ENCODE measurements at places on chromosomes 12 and 14.

DNA sequence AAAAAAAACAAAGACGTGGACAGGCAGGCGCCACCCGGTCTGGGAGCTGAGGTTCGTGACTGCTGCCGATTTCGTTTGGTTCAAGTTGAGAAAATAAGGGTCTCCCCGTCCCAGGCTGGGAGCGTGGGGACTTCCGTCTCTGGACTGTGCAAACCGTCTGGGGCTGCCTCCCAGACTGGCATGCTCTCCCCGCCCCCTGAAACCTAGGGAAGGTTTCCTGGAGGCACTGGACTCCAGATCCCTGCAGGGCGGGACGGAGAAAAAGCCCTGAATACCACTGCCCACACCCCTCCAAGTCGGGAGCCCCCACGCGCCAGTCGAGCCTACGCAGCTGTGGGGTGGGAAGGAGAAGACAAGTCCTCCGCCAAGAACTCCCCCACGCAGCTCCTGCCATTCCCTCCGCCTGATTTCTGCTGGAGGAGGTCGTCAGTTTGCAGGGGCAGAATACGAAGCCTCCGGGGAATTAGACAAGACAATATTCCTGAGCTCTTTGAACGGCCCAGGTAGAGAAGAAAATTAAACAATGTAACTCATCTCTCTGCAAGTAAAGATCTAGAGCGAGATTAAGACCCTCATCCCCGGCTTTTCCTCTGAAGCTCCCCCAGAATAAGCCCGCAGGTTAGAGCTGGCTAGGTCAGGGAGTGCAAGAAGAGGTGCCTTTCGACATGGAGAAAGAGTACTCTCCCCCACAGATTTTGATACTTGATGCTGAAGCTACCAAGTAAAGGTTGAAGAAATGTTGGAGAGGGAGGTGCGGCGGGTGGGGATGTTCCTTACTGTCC is 10.4 kb upstream of the HOXC13 start:
- DNase-seq: no peak

GRCh38 chr14:35211067-35211466 is 81.1 kb upstream of the PSMA6 start:
- no peak for DNase-seq

- DNase-seq: no peak
Observed at GRCh38 chr14:98018628-98019027, 1221.4 kb downstream of the VRK1 start.

- DNase-seq: no peak
Observed at GRCh38 chr14:93023802-93024434, 91.8 kb downstream of the ITPK1 start.

DNA sequence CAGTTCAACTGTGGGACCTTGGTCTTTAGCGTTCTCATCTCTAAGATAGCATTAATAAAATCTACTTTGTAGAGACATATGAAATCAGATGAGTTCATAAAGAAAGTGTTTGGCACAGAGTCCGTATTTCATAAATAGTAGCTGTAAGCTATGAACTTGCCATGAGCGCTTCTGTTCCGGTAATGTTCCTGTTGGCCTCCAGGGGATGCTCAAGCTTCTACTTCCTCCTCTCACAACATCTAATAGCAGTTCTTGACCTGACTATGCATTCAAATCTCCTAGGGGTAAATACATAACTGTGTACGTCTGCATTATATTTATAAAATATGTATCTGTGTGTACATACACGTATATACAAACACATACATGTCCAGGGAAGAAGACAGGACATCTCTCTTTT is 288.2 kb upstream of the TMPO start:
- no peak for DNase-seq

GRCh38 chr14:104757238-104757585 is 4.3 kb downstream of the SIVA1 start:
- no peak for DNase-seq

DNA sequence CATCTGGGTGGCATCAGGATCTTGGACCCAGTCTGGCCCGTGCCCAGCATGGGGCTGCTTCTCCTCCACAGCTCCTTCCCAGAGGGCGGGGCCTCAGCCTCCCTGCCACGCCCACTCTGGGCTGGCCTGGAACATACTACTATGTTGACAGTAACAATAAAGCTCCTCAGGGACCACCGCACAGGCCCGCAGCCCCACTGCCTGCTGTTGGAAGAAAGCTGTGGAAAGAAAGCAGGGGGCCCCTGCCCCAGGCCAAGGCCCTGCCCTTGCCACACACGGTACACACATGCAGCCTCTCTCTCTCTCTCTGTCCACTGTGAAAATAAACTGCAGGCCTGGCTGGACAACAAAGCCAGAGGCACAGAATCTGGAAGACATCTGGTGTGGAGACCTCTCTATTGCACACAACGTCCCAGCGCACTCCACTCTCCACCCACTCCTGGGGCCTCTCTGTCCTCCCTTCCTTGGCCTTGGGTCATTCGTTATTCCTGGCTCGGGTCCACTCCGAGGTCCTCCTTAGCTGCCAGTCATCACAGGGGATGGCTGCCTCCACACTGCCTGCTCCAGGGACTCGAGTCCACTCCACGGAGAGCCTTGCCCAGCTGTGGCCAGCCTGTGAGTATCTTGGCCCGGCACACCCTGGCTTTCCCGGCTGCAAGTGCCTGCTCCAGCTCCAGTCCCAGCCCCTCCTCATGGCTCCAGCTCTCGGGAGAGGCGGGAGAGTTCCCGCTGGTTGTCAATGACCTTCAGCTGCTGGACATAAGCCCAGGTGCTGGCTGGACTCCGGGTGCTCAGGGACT is 11.8 kb upstream of the ENDOU start:
- no peak for DNase-seq

- DNase-seq: no peak
Observed at GRCh38 chr14:73714656-73715081, 485 bp upstream of the PNMA1 start.

GRCh38 chr14:76456200-76456599 is 80.3 kb downstream of the ESRRB start:
- DNase-seq: no peak

DNA sequence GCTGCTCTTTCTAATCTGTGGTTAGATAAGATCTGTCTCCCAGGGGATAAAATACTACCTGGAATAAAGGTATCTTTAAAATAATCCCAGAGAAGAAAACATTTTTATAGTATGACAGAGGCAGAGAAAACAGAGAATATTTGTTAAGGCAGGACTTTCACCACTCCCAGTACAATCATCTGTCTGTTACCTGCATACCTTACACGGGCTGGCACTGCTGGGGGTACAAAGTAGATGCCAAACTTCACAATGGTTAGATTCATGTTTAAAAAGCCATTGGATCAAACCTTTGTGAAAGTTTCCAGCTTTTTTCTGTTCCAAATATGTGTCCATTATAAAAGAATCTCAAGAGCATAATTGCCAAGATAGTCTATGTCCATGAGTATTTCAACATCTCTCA is 273.6 kb upstream of the BTG1 start:
- DNase-seq: no peak

- no peak for DNase-seq
Observed at GRCh38 chr14:50344116-50344775, 32.1 kb downstream of the DMAC2L start.

- DNase-seq: no peak
Observed at GRCh38 chr14:76580399-76580798, 180.9 kb upstream of the VASH1 start.

- DNase-seq: no peak
Observed at GRCh38 chr14:104680806-104681688, 8.4 kb upstream of the INF2 start.

DNA sequence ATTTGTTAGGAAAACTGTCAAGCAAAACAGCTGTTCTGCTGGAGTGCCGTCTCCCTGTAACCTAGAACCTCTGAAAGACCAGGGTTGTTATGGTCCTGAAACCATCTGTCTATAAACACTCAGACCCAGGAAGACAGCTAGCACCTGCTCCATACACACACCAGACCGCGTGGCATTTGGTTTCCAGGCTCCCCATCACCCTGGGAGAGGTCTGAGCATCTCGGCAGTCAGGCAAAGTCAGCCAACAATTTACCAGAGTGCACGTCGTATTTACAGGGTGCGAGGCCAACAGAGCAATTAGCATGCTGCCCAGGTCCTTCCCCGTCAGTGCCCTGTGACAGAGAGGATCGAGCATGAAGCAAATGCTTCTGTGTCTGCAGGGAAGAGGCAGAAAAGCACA is 272.5 kb downstream of the SLC15A4 start:
- DNase-seq: no peak

DNA sequence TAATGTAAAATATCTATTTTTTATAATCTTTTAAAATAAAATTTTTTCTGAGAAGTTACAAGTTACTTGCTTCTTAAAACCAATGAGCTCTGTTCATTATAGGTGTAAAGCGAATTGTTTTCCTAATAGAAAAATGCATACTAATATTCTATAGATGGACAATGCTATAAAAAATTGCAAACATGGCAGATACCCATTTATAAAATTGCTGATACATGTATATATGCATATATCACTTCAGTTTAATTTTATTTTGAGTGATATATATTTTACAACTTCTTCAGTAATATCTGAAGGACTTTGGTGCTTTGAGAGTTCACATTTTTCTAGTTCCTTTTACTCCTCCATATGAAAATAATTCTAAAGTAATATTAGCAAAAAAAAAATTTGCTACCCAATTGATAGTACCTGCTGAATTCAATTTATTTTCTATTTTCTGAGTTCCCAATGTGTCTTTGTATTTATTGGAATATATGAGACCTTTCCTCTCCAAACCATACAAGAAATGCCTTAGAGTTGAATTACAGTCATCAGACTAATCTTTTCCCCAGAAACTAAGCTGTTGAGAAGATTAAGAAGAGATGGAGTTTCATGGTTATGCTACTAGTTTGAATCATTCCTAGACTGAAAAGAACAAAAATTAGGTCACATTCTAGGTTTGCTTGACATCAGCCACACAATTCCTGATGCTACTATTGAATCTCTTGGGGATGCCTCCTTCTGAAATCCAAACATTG is 1937.5 kb upstream of the SEL1L start:
- DNase-seq: no peak

DNA sequence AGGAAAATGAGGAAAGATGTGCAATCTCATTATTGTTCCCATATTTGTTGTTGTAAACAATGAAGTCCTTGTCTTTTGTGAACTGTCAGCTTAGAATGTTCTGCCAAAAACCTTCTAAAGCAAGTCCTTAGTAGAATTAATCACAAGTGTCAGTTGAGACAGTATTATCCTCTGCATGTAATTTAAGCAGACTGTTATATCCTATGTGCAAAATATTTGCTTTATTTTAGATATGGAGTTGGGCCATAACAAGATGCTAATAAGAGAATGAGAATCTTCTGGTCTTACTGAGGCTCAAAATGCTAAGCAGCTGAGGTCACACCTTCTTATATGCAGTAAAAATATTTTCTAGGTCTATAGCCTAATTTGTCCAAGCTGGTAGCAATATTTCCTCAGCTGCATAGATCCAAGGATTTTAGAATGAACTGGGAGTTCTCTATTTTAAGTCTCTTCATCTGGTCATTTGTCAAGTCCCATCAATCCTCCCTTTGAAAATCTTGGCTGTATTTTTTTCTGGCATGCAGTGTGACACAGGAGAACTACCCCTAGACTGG is 222.3 kb upstream of the NAV3 start:
- DNase-seq: no peak

GRCh38 chr14:55099756-55100155 is 29.3 kb upstream of the LGALS3 start:
- no peak for DNase-seq

GRCh38 chr14:65566820-65567522 is 154.4 kb downstream of the FUT8 start:
- DNase-seq: no peak

GRCh38 chr12:21989819-21990412 is 48.7 kb upstream of the ABCC9 start:
- no peak for DNase-seq

DNA sequence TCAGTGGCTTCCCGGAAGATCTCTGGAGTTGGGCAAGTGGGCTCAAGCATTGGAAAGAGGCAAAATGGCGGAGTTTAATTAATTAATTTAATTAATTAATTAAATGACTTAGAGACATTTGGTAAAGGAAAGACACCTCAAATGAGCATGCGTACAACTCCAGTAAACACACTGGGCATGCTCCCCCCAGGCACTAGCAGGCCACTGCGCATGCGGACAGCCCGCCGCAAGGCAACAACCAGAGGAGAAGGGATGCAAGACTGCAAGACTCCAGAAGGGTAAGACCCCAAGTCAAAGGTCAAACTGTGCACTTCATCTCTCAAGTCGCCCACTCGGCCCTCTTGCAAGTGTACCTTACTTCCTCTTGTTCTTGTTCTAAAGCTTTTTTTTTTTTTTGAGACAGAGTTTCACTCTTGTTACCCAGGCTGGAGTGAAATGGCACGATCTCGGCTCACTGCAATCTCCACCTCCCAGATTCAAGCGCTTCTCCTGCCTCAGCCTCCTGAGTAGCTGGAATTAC is 57.8 kb upstream of the PSMC1 start:
- no peak for DNase-seq

GRCh38 chr14:51884086-51884927 is 23.9 kb downstream of the GNG2 start:
- DNase-seq: no peak

DNA sequence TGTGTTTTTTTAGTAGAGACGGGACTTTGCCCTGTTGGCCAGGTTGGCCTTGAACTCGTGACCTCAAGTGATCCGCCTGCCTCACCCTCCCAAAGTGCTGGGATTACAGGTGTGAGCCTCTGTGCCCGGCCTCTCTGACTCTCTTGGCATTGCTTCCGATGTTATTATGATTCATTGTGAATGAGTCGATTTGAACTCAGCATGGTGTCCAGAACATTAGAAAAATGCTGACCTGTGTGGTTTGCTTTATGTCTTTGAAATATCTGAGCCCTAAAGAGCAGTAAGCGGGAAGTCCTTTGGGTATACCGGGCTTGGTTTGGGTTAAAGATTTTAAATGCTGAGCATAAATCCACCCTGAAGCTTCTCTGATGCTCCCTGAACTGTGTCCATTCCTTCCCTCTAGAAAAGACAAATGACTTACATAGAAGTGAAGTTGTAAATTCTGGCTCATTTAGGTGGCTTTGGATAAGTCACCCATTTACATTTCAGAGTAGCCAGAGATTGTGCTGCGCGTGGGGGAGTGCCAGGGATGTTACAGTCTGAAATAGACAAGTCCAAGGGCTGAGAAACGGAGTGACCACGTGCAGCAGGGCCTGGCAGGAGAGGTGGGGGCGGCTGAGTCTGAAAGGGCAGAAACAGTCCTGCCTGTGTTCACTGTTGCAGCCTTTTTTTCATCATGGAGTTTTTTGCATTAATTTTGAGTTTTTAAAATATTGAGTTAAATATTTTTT is 39.6 kb downstream of the SLC15A4 start:
- DNase-seq: no peak

DNA sequence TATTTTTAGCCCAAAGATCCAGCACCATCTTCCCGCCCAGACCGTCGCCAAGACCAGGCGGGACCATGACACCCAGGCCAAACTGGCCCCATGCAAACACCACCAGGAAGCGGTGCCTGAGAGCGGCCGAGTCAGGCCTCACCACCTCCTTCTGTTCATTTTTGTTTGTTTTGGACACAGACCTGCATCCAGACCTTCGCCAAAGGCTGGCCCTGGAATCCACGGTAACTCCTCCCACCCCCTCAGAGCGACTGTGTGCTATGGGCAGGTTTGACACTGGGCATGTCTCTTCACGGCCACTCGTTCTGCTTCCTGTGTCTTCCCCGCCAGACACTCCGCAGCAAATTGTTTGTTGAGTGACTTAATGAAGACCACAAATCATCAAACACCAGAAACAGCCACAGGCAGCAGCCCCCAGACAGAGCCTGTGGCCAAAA is 47.1 kb downstream of the NCOR2 start:
- no peak for DNase-seq
